Activated CD4-positive, CD25-positive, alpha-beta regulatory T cell (primary cell): ENCODE measurements at places on chromosomes 5 and 9.

- DNase-seq: no peak
Observed at GRCh38 chr9:70080481-70081119, 37.0 kb downstream of the MAMDC2 start.

DNA sequence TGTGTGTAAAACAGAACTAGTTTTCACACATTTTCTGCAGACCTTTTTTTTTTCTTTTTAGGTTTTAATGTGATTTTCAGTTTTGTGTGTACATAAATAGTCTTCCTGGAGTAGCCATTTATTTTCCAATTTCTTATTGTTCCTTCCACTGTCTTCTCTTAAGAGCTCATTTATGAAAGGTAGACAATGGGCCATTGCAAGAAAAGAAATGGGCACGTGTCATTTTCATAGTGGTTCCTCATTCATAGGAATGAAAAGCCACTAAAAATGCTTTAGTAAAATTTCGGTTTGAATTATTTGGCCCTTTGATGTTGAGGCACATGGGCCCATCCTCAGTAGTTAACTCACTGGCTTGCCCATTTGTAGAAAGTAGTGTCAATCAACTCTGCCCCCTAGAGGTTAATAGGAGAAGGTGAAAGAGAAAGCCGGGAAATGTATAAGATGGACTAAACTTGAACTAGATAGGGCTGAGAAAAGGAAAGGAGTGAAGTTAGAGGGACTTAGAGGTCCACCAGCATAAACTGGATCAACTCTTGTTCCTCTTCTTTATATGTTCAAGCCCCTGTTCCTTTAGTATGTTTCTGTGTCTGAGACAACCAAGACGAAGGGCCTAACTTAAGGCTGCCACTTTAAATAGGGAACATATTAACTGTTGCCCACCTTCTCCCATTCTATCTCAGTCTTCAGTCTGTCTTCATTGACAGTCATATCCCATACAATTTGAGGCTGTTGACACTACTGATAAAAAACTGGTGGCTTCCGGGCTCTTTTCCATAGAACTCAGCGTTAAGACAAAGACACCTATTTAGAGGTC lies 72.6 kb downstream of the SMARCA2 start:
- DNase-seq: no peak

DNA sequence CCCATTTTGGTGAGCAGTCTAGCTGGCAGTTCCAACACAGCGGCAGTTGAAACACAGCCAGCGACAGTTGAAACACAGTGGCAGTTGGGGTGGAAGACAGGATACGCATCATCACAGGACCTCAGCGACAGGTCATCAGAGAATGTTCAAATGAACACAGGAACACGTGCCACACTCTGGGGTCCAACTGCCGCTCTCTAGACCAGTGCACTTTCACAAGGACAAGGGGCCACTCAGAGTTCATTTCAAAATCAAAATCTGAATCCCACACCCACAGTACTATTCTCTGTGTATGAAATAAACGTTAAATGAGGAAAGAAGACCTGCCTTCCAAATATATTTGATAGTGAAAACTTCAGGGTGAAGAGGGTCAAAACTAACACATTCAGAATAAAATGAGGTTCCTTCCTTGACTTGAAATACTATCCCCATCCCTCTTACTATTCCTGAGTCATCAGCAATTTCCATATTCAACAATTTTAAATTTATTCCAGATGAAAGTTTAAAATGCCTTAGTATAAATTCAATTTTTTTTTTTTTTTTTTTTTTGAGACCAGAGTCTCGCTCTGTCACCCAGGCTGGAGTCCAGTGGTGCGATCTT lies 53.0 kb upstream of the SIMC1 start:
- DNase-seq: no peak

DNA sequence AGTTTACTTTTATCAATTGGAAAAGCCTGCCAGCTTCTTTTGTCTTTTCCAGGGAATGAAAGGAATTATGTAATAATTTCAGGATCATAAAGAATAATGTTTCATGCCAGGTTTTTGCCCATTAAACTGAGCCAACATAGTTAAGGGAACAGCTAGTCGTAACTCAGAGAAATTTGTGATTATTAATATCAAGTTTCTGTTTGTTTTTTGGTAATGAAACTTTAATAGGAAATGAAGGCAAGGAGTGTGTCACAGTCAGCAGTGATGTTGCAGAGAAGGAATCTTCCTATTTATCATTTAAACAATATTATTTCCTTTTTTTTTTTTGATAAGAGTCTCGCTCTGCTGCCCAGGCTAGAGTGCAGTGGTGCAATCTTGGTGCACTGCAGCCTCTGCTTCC lies 10.7 kb downstream of the NFIL3 start:
- no peak for DNase-seq

DNA sequence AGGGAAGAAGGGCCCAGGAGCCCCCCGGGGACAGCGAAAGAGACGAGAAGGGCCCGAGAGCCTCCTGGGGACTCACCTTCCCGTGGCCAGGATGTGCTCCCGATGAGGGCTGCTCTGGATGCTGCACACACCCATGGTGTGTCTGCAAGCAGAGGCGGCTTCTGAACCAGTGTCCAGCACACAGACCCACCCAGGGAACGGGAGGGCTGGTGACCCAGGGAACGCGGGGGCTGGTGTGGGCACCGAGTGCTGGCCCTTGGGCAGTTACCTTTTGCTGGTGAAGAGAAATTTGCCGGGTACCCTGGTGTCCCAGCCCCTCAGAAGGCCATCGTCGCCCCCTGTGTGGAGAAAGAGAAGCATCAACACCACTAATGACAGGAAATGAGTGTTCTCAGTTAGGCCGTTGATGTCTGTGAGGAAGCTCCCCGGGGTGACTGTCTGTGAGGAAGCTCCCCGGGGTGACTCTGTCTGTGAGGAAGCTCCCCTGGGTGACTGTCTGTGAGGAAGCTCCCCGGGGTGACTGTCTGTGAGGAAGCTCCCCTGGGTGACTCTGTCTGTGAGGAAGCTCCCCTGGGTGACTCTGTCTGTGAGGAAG lies 13.2 kb downstream of the MRPL41 start:
- DNase-seq: no peak

DNA sequence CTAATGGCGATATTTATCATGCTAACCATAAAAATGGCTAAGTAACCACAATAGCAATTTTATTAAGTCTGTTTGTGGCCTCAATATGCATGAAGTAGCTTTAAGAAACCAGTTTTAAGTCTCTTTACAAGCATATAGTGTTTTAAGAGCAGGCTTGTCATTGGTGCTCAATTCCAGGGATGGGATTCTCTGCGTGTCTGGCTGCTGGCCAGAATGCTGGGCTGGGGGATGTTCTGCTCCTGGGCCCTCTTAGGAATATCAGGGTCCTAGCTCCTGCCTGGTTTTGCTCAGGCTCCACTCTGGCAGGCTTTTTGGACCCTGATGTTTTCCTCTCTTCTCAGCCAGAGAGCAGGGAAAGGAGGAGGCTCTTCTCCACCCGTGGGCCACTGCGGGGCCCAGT lies 127.2 kb downstream of the PDE8B start:
- no peak for DNase-seq

DNA sequence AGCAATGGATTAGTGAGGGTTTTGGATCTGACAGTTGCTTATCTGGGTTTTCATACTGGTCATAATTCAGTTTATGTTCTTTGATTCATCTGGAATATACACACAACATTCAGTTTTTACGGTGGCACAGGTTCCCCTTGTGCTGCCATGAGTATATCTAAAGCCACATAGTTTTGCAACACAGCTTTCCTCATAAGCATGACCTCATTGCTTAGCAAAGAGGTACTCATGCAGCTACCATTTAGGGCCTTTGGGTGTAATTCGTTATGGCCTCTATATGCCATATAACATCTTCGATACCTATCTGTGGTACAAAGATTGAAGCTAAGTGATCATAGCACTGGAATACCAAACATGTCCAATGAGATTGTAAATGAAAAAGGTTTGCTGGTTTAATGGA lies 2.9 kb upstream of the RBM22 start:
- no peak for DNase-seq

DNA sequence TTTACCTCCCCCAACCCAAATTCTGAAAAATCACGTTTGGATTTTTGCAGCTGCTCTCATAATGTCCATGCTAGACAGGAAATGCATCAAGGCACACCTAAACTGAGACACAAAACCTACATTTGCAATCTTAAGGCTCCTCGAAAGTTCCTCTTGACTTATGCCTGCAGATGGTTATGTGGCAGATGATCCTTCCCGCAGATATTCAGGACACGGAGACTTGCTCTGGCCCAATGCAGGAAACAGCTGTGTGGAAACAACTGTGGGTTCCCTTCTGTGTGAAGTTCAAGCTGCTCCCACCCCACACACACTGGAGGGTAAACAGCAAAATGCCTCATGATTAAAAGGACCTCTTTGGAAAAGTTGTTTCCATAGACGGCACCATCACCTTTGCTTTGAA lies 253.8 kb downstream of the EBF1 start:
- no peak for DNase-seq

DNA sequence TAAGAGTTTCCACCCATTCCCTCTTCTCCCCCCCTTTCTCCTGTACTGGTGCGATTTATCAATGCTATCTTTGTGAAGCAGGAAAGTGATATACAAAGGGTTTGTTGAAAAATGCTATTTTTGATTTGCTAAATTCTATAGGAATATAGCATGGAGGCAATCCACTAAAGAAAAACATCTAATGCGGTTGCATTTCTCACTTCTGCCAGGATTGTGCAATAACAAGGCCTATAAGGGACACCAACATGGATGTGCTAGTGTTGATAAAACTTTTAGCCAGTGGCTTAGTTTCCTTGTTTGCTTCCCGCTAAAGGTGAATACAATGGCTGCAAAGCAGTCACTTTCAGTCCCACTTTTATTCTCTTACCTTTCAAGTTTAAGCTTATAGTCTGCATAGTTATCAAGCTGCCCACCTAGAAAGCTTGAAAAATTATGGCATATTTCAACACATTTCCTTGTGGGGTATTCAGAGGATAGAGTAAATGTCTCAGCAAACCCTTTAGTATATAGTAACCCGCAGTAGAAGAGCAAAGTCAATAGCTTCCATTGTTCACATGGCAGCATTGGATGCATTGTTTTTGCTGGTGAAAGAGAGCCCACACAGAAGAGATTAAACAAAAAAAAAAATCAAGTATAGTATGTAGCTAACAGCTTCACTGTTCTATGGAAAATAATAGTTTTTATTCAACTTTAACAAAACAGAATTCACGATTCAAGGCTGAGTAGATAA lies 674.6 kb upstream of the SEMA6A start:
- DNase-seq: no peak

GRCh38 chr5:169548315-169548714 lies 35.3 kb upstream of the SPDL1 start:
- DNase-seq: no peak

- no peak for DNase-seq
Observed at GRCh38 chr9:105479846-105480245, 32.0 kb downstream of the FSD1L start.

- DNase-seq: no peak
Observed at GRCh38 chr5:24368115-24368514, 276.7 kb downstream of the CDH10 start.

DNA sequence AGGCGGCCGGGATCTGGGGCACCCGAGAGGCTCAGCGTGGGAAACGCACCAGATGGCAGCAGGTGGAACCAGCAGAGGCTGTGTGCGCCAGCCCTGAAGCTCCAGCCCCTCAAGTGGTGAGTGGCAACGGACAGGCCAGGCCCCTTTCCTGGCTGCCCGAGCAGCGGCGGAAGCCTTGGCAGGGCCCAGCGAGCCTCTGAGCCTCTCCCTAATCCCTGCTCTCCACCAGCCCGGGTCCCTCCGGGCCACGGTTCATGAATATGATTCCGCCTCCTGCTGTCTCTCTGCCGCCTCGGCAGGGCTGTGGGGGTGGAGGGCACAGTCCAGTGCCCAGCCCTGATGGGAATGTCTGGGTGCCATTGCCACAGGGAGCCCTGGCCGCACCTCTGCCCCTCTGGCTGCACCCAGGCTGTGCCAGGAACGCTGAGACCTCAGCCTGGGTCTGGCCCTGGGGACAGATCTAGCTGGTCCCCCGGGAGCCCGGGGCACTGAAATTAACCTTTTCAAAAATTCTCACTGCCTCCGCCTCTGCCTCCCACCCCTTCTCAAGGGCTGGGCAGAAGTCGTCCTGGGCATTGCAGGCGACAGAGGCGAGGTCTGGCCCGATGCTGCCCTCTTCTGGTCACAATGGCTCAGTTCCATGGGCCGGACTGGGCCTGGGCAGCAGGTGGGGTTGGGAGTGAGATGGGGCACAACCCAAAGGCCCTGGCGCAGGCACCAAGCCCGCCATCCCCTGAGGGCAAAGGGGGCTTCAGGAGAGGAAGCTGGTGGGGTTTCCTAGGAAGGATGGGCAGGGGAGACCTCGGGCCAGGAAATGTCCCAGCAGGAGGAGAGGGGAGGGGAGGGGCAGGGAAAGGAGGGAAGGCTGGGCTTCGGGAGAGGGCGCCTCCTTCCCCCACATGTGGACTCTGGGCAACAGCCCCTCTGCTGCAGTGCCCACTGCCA lies 20.3 kb downstream of the CCDC187 start:
- peak; percentile 59 for DNase-seq

DNA sequence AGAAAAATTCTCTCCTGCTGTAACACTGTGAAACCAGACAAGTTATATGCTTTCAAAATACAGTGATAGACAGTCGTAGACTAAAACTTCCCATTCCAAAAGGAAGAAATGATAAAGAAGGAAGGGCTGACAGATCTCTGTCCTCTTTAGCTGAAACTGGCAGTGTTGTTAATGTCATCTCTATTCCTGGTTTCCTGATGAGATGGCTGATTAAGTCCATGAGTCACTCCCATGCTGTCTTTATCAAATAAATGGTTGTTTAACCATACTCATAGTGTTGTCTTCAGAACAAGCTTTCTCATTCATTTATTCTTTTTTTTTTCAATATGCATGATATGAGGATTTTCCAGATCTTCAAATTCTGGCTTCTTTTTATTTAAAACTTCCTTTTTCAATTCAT lies 952.2 kb upstream of the WWC1 start:
- DNase-seq: no peak

GRCh38 chr9:26744191-26744965 lies 148.2 kb downstream of the CAAP1 start:
- no peak for DNase-seq

DNA sequence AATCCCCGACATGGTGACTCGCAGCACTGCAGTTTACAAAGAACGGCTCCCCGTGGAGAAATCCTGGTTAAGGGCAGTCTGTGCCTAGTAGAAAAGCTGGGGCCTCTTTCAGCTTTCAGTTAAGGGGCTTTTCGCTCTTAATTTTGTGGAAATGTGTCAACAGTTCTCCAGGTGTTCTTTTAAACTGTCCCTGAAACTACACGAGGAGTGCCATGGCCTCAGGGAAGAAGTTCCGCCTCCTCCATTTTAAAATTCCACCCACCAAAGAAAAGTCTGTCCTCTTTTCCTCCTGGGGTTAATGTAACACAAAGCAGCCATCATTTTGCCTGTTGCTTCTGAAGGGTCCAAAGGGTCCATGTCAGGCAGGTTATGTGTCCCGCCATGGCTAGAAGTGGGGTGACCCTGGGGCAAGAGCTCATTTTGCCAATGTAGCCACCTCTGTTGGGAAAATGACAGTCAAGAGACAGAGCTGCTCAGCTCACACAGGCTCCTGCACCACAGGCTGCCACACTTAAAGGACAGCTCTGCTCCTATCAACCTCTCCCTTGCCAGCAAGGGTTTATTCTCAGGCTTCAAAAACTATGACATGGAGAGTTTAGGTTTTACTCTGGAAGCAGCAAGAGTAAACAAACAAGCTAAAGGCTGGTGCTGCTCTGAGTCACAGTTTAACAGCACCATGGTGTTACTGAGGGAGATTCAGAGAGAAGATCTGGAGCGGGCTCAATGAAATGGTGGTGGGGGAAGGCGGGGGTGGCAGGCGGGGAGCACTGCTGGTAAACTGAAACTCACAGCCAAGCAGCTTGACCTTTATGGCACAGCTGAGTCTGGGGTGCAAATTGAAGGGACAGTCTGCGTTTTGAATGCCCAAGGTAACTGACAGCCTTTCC lies 3.2 kb downstream of the WHRN start:
- no peak for DNase-seq
